Putamen (tissue), 1 donor: ENCODE measurements at places on chromosomes 4 and X.

DNA sequence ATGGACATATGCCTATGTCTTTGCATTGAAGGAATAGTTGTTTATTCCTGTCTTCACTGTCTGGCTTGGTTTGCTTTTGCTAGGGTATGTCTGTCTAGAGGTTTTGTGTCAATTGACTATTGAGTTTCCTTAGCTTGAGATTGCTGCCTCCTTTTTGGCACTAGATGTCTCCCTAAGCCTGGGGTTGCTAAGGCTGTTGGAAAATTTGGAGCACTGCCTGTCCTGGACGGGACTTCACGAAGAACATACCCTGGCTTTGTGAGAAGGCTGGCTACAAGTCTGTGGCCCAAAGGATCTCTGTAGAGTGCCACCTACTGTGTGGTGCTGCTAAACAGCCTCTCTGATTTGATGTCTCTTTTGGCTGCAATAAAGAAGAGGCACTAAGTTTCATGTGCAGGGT lies 183.8 kb upstream of the NUDT10 start:
- peak; percentile 1 for DNase-seq

DNA sequence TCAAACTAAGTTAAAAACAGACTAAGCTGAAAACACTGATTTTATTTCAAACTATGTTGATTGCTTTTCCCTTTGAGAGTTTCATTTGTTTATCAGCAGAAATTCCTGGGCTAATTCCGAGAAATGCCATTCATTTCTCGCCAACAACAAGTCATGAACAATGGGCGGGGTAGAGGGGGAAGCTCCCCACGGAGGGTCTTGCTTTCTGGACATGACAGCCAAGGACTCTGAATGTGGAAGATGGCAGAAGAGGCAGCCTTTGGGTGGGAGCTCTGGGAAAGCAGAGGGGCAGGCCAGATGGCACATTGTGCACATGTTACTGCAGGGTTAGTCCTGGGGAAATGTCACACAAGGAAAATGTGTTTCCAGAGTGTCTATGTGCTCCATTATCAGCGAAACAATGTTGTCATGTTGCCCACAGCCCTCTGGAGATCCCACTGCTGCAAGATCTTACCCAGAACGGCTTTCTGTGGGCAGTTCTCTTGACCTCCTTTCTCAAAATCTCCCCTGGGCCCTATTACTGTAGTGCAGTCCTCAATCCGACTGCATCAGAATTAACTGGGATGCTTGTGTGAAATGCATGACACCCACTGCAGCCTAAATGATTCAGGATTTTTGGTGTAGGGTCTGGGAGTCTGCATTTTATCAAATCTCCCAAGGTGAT lies 45.0 kb downstream of the CHRDL1 start:
- no peak for DNase-seq

DNA sequence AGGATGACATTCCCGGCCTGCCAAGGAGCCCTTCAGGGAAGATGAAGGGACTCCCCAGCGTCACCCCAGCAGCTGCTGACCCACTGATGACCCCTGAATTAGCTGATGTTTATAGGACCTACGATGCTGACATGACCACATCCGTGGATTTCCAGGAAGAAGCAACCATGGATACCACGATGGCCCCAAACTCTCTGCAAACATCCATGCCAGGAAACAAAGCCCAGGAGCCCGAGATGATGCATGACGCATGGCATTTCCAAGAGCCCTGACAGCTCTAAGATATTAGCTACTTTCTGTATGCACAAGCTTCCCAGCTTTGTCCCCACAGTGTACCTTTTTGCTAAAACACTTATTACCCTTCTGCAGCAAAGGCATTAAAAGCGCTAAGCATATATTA lies 14.4 kb downstream of the AMBN start:
- DNase-seq, result no peak

DNA sequence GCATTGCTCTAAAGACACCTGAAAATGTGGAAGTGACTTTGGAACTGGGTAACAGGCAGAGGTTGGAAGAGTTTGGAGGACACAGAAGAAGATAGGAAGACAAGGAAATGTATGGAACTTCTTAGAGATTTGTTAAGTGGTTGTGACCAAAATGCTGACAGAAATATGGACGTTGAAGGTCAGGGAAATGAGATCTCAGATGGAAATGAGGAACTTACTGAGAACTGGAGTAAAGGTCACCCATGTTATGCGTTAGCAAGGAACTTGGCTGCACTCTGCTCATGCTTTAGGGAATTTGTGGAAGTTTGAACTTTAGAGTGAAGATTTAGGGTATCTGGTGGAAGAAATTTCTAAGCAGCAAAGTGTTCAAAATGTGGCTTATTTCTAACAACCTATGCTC lies 99.4 kb downstream of the FAM13A start:
- DNase-seq, result no peak

GRCh38 chrX:18394477-18394876 lies 30.9 kb upstream of the CDKL5 start:
- no peak for DNase-seq

GRCh38 chrX:55290963-55291362 lies 26.2 kb upstream of the PAGE3 start:
- no peak for DNase-seq

DNA sequence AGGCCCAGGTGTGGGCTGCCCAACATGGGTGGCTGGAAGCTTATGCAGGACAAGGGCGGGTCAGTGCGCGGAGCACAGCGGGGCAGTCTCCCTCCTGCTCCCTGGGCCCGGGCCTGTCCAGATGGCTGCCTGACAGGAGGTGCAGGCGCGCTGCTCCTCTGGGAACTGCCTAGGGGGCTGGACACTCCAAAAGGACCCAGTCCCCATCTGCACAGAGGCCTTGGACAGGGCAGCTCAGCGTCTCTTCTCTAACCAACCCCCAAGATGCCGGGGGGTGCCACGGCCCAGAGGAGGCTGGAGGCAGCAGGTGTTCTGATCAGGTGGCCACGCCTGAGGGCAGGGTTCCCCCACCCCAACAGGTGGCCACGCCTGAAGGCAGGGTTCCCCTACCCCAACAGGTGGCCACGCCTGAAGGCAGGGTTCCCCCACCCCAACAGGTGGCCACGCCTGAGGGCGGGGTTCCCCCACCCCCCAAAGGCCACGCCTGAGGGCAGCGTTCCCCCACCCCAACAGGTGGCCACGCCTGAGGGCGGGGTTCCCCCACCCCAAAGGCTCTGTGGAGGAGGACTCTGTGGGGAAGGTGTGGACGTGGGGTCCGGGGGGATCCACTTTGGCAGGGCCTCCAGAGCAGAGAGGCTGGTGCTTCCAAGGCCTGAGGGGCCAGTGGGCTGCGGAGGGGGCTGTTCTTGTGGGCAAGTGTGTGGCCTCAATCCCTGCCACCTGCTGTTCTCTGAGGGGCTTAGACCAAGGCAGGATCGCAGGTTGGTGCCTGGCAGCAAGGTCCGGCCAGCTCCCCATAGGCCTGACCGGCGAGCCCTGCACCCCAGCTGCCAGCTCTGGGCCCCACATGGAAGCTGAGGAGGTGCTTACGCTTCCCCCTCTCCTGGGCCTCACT lies 36.1 kb downstream of the CPLX1 start:
- no peak for DNase-seq

- DNase-seq, result no peak
Observed at GRCh38 chr4:152956650-152957436, 20.7 kb downstream of the FHDC1 start.
